ENCODE measurements at places on chromosomes 2 and 18. TPM values are rescaled to one million over a fixed set of nuclear protein-coding genes. Genes with fewer than 3 reads are reported as not detected.

The MAP2 gene
- 5.8 TPM for total RNA-seq

- H3K4me1 ChIP-seq, result no peaks in the 10 kb centered on the region
- no peak overlapping the region for H3K27ac ChIP-seq
- no peak for DNase-seq
- H3K36me3 ChIP-seq, result no peaks in the 10 kb centered on the region
- no peaks in the 10 kb centered on the region for H3K27me3 ChIP-seq
- no peak overlapping the region for H3K4me3 ChIP-seq
These were observed 20.5 kb upstream of the KIF1A start for GRCh38 chr2:240840435-240841060.

DNA sequence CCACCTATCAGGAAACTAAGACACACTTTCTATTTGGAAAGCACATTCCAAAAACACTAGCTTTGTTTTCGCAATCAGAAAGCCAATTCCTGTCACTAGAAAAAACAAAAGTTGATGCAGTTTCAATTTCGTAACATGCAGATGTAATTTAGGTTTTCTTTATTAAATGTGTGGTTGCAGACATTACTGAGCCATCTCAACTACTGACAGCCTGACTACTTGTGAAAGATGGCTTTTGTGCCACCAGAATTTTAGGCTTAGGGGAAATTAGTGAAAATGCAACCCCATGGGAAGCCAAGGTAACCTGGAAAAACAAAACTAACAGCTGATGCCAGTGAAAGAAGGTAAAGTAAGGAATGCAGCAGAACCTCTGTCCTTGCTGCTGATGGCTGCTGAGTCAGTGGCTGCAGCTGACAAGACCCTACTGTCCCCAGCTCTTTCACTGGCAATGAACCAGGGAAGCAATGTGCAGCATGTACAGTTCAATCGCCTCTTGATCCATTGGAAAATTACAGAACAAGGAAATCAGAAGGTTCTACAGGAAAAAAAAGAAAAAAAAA lies 34.9 kb downstream of the FEZ2 start:
- no peaks in the 10 kb centered on the region for H3K4me1 ChIP-seq
- peak overlapping the region; percentile 26 for H3K27ac ChIP-seq

DNA sequence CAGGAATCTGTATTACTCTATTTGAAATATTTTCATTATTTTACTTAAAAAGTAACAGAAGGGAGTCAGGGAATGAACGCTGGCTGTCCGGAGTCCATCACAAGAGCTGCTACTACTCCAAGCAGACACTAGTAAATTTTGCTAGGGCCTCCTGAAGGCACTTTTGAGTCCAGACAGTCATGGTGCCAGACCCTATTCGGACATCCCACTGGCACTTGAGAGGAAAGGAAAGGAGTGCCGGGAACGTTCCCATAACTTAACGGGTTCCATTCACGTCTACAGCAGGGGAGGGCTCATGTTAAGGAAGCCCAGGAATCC lies 563 bp upstream of the GMCL1 start:
- no peak for DNase-seq
- H3K36me3 ChIP-seq, result peaks cover 4% of the 10 kb centered on the region
- peak overlapping the region; percentile 95 for H3K4me3 ChIP-seq
- H3K27me3 ChIP-seq, result no peaks in the 10 kb centered on the region
- peaks cover 40% of the 10 kb centered on the region for H3K4me1 ChIP-seq
- peak overlapping the region; percentile 96 for H3K27ac ChIP-seq

DNA sequence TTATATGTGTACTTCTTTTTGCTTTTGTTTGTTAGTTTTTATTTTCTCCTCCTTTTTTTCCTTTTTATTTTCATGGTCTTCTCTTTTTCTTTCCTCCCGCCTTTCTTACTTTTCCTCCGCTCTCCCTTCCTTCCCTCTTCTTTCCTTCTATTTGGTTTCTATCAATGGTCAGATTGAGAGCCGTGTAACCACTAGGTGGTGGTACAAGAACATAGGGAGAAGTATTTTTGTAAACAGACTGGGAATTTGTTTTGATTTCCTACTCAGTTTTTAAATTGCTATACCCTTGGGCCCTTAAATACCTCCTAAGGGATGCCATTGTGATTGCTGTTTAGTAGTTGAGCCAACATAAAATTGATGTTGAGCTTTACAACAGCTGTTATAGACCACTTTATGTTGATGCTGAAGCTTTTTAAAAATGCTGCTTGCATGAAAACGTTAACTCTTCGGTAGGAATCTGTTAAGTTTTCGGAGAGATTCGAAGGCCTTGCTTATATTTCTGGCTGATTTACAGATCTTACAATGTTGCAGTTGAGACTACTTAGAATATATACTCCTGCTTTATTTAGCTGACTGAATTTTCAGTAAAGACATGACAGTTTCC lies 124.2 kb downstream of the UBE2E3 start:
- H3K4me3 ChIP-seq, result no peak overlapping the region
- H3K36me3 ChIP-seq, result no peaks in the 10 kb centered on the region
- H3K4me1 ChIP-seq, result peaks cover 7% of the 10 kb centered on the region
- no peaks in the 10 kb centered on the region for H3K27me3 ChIP-seq

The TMEM169 gene
- 0.19 TPM for total RNA-seq

DNA sequence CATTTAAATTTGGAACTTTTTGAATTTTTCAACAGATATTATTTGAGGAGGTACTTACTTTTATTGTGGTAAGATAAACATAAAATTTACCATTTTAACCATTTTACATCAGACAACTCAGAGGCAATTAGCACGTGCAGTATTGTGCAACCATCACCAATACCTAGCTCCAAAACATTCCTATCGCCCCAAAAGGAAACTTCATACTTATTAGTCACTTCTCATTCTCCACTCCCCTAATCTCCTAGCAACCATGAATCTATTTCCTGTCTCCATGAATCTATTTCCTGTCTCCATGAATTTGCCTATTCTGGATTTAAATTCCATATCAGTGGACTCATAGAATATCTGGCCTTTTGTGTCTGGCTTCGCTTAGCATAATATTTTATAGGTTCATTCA lies 69.9 kb upstream of the FAM136A start:
- H3K27ac ChIP-seq, result no peak overlapping the region
- no peaks in the 10 kb centered on the region for H3K4me1 ChIP-seq
- DNase-seq, result no peak
- no peaks in the 10 kb centered on the region for H3K27me3 ChIP-seq
- no peak overlapping the region for H3K4me3 ChIP-seq

GRCh38 chr18:10454681-10455557 lies 484 bp downstream of the APCDD1 start:
- no peak for DNase-seq
- H3K36me3 ChIP-seq, result no peaks in the 10 kb centered on the region
- H3K27me3 ChIP-seq, result no peaks in the 10 kb centered on the region
- H3K4me3 ChIP-seq, result peak overlapping the region; percentile 83

The CCDC102B gene
- total RNA-seq, result 0.27 TPM

The AFF3 gene
- total RNA-seq, result 1.2 TPM

The GKN1 gene
- total RNA-seq, result not detected

- DNase-seq, result no peak
- H3K36me3 ChIP-seq, result no peaks in the 10 kb centered on the region
- no peaks in the 10 kb centered on the region for H3K4me1 ChIP-seq
- no peak overlapping the region for H3K27ac ChIP-seq
These were observed 16.0 kb downstream of the YPEL5 start for GRCh38 chr2:30162806-30163205.

DNA sequence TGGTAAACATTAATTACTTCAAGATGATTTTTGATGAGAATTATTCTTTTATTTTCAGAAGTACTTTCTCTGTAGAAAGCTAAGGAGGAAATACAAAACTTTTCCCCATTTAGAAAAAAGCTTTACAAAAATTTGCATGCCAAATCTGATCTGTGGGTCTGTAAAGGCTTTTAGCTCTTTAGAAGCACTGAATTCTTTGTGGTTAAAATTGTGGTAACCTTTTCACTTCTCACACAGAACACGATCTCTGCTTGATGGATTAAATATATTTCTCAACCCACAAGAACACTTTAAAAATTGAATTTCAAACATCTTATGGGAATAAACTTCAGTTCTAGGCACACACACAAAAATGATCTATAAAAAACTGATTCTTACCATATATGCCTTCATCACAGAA lies 63.7 kb downstream of the VIL1 start:
- peaks cover 6% of the 10 kb centered on the region for H3K36me3 ChIP-seq
- no peak overlapping the region for H3K4me3 ChIP-seq
- H3K27me3 ChIP-seq, result no peaks in the 10 kb centered on the region
- no peak for DNase-seq
- no peaks in the 10 kb centered on the region for H3K4me1 ChIP-seq
- H3K27ac ChIP-seq, result no peak overlapping the region

DNA sequence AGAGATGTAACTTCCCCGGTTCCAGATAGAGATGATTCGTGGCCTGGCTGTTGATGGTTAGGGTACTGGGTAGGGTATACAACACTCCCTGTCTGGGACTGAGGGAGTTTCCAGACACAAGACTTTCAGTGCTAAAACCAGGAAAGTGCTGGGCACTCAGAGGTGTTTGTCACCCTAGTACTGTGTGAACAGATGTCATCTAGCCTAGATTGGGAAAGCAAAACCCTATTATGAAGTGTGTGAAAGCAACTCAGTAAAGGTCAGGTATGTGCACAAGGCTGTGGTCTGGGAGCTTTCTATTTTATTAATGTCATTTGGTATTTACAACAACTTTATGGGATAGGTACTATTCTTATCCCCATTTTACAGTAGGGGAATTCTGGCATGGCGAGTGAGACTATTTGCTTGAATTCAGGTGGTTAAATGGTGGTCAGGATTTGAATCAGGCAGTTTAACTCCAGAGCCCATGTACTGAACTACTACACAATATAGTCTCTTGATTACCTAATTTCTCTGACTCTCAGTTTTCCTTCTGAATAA lies 2.6 kb downstream of the BZW1 start:
- peak overlapping the region; percentile 99 for H3K4me3 ChIP-seq
- peaks cover 32% of the 10 kb centered on the region for H3K36me3 ChIP-seq
- peak overlapping the region; percentile 66 for H3K27ac ChIP-seq

DNA sequence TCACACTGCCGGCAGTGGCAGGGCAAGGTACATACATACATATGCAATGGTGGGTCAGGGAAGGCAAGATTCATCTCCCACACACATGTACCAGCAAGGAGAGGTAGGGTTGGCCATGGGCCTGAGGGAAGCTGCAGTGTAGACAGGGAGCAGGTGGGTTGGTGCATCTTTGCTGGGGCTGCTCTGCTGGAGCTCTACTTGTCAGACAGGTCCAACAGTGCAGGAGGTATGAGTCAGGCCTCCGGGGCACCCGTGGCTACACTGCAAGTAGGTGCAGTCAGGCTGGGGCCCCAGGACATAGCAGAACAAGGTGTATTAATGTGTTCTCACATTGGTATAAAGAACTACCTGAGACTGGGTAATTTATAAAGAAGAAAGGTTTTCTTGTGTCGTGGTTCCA lies 281.1 kb upstream of the COL3A1 start:
- no peak overlapping the region for H3K4me3 ChIP-seq
- DNase-seq, result no peak
- H3K27ac ChIP-seq, result no peak overlapping the region
- no peaks in the 10 kb centered on the region for H3K4me1 ChIP-seq
- H3K27me3 ChIP-seq, result no peaks in the 10 kb centered on the region

DNA sequence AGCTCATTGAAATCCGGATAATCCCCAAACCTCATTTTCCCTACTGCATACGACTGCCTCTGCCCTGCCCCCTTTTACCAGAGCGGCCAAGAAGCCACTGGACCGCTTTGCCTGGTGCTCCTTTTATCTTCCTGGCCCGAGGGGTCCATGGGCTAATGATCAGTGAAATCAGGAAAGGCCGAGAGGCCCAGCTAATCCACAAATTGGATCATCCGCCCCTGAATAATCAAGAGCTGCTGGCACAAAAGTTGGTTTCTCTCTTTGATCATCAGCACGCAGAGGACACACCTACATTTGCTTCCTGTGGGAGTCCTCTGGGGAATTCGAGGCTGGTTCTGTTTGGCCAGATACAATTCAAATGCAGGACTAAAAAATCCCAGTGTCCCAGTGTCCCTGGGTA lies 144.5 kb downstream of the INSIG2 start:
- H3K27me3 ChIP-seq, result no peaks in the 10 kb centered on the region
- no peak overlapping the region for H3K27ac ChIP-seq

The ACKR3 gene
- total RNA-seq, result 25.8 TPM

DNA sequence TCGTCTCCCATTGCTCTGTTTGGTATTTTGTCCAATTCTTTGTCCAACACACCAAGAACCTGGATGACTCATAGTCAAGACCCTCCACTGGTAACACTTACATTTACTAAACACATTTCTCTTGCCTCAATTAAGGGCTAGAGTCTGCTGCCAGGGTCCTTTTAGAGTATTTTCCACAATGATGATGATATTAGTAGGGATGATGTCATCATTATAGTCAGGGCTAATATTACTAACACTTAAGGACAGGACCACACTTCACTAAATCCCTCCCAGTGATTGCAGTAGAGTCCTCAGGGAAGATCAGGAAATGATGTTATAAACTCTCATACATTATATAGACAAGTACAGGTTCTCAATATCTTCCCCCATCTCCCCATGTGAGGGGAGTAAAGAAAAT lies 13.6 kb upstream of the SS18 start:
- H3K27me3 ChIP-seq, result no peaks in the 10 kb centered on the region
- no peak for DNase-seq
- no peak overlapping the region for H3K4me3 ChIP-seq
- H3K36me3 ChIP-seq, result no peaks in the 10 kb centered on the region
- no peaks in the 10 kb centered on the region for H3K4me1 ChIP-seq

DNA sequence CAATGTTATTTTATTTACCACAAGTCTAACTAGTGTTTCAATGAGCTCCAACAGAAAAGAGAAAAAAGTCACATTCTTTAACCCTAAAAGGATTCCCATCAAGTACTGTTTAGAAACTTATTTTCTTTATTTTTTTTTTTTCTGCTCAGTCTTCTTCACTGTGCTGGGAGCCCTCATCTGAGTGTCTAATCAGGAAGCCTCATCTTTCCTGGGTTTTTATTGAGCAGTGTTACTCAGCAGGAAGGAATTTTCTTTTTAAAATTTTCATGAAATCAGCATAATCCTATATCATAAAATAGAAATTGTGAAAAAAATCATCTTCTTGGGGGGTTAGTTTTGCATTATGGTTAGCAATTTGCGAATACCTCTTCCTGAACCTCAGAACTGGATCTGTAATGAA lies 453.8 kb downstream of the CDH2 start:
- DNase-seq, result no peak
- no peaks in the 10 kb centered on the region for H3K4me1 ChIP-seq
- H3K27me3 ChIP-seq, result no peaks in the 10 kb centered on the region
- no peak overlapping the region for H3K4me3 ChIP-seq

The AQP4 gene
- total RNA-seq, result not detected

GRCh38 chr2:201746551-201746950 lies 34.2 kb downstream of the ALS2 start:
- H3K27me3 ChIP-seq, result no peaks in the 10 kb centered on the region
- H3K27ac ChIP-seq, result no peak overlapping the region
- no peak for DNase-seq
- H3K4me1 ChIP-seq, result no peaks in the 10 kb centered on the region
- H3K4me3 ChIP-seq, result no peak overlapping the region

The NOL4 gene
- total RNA-seq, result not detected

GRCh38 chr18:5582849-5583681 lies 39.3 kb upstream of the EPB41L3 start:
- H3K27ac ChIP-seq, result peak overlapping the region; percentile 67
- DNase-seq, result no peak
- no peaks in the 10 kb centered on the region for H3K4me1 ChIP-seq
- no peaks in the 10 kb centered on the region for H3K36me3 ChIP-seq
- H3K4me3 ChIP-seq, result no peak overlapping the region
